Heart left ventricle (tissue), 16 donors: ENCODE measurements at places on chromosomes 13 and 19. TPM values are rescaled to one million over a fixed set of nuclear protein-coding genes. Genes with fewer than 3 reads are reported as not detected.

The ZNF345 gene
- 0.64 TPM for total RNA-seq

GRCh38 chr19:56324436-56324835 is 9.8 kb upstream of the ZSCAN5A start:
- DNase-seq, result no peak

- DNase-seq, result no peak
These were observed at the start of gene SPRED3 for GRCh38 chr19:38388349-38389100. Gene SPRED3, plus strand, starts transcription at chr19:38388697. Its CDS starts 1,606 bp downstream, at chr19:38390303.

The OR10H1 gene
- not detected for total RNA-seq

DNA sequence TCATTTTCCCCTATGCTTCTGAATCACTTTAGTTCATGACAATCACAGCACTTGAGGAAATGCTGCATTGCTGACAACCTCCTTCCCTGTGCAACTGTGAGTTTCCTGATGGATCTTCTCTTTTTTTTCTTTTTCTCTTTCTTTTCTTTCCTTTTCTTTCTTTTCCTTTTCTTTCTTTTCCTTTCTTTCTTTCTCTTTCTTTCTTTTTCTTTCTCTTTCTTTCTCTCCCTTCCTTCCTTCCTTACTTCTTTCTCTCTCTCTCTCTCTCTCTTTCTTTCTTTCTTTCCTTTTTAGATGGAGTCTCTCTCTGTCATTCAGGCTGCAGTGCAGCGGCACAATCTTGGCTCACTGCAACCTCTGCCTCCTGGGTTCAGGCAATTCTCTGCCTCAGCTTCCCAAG is 247.9 kb upstream of the HTR2A start:
- no peak for DNase-seq

The ZNF763 gene
- 5.0 TPM for total RNA-seq

The ATP1A3 gene
- total RNA-seq, result 225 TPM
